Foreskin keratinocyte (primary cell): ENCODE measurements at places on chromosomes 1 and 21. TPM values are rescaled to one million over a fixed set of nuclear protein-coding genes. Genes with fewer than 3 reads are reported as not detected.

Gene SLC9C2
- total RNA-seq = not detected in 2 replicates

Gene VHLL
- not detected in 2 replicates for total RNA-seq

Gene ISG15
- total RNA-seq = 300 and 424 TPM in 2 replicates

Gene TMEM200B
- 7.4 and 8.7 TPM in 2 replicates for total RNA-seq

Gene TTC22
- 4.6 and 5.9 TPM in 2 replicates for total RNA-seq

Gene RYR2
- total RNA-seq = not detected in 2 replicates

Gene CHRM3
- not detected in 2 replicates for total RNA-seq

Gene C1orf94
- not detected in 2 replicates for total RNA-seq

Gene NES
- total RNA-seq = 0.04 and 0.14 TPM in 2 replicates
